ENCODE measurements at places on chromosomes 11 and 22.

GRCh38 chr22:19696504-19697276 lies 17.6 kb upstream of the SEPTIN5 start:
- DNase-seq, result no peak

DNA sequence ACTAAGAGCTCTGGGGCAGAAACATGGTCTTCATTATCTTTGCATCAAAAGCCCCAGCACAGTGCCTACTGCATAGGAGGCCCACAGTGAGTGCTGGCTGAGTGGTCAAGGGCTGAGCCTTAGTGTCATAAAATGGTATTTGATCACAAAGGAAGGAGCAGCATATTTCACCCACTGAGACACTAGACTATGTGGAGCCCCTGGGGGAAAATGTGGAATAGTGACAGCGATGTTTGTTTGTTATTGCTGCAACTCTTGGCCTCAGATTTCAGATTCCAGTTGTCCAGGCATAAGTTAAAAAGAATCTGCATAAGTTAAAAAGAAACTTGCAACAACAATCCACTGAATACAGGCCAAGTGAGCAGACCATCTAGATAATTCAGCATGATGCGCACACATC lies 7.0 kb downstream of the KIRREL3 start:
- DNase-seq, result peak; percentile 73

- no peak for DNase-seq
Observed at GRCh38 chr11:69081180-69081579, 32.4 kb downstream of the TPCN2 start.

- no peak for DNase-seq
Observed at GRCh38 chr22:42562279-42562678, 8.5 kb downstream of the SERHL2 start.

GRCh38 chr11:2898366-2899079 lies 12.9 kb upstream of the CDKN1C start:
- peak; percentile 92 for DNase-seq

GRCh38 chr11:64230985-64231365 lies 627 bp downstream of the DNAJC4 start:
- DNase-seq, result no peak

- no peak for DNase-seq
Observed at GRCh38 chr22:21047035-21047661, 1.4 kb downstream of the LRRC74B start.

GRCh38 chr11:72950685-72951084 lies 136.5 kb downstream of the ATG16L2 start:
- DNase-seq, result no peak

Measured in SJSA1 (cell line).